ENCODE measurements at places on chromosomes 16 and 17.

DNA sequence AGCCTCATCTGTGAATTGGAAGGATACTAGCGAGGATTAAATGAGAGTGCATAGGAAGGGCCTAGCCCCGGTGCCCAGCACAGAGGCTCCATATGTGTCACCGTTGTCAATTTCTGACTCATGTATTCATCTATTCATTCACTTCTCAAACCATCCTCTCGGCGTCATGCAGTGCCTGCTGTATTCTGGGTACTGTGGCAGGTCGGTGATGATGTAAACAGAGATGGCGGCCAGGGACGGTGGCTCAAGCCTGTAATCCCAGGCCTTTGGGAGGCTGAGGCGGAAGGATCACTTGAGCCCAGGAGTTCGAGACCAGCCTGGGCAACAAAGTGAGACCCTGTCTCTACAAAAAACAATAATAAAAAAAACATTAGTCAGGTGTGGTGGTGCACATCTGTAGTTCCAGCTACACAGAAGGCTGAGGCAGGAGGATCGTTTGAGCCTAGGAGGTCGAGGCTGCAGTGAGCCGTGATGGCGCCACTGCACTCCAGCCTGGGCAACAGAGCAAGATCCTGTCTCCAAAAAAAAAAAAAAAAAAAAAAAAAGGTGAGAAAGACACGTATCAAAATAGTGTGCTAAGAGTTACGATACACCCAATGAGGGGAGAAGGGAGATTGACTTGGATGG lies 4.3 kb upstream of the PPP1R1B start:
- DNase-seq, result no peak

DNA sequence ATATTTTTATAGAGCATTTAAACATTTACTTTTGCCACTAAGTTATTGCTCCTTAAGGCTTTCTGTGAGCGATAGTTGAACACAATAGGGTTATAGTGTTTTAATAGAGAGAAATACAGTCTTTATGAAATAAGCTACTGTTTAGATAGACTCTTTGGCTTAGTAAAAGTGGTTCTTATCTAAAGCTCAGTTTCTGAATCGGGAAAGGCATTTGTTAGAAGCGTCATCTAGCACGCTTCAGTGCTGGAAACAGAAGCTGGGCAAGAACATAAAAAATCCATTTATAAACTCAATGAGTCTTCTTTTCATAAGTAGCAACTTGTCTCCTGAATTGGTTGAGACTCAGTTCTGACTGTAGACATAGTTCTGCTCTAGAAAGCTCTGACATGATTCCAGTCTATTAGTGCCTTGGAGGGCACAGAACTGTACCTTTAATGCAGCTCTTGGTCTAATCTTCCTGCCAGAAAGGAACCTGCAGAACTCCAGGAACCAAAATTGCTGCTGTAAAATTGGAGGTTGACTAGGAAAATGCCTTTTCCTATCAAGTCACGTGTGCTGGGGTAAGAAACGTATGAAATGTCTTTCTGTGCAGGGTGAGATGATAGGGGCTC lies 55.4 kb upstream of the DNAJA2 start:
- no peak for DNase-seq

- DNase-seq, result no peak
These were observed 572 bp downstream of the KSR1 start for GRCh38 chr17:27456681-27457359.

DNA sequence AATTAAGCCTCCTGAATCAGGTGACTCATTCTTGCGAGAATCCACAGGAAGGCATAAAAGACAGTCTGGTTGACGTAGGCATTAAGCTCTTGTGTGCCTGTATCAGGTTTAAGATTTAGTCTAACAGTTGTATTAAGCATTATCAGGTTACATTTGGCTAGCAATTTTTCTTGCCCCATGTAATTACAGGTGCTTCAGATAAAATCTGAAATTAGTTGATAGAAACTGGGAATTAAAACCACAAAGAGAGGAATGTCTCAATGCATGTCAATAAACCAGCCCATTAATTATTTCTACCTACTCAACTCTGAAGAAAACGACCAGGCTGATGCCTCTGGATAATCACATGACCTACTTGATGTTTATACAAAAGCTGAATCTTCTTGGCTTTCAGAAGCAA lies 217.2 kb downstream of the CA10 start:
- no peak for DNase-seq

GRCh38 chr17:3678095-3678820 lies 9.6 kb downstream of the EMC6 start:
- no peak for DNase-seq

- no peak for DNase-seq
These were observed 318.2 kb downstream of the NPIPA8 start for GRCh38 chr16:18018376-18018775.

DNA sequence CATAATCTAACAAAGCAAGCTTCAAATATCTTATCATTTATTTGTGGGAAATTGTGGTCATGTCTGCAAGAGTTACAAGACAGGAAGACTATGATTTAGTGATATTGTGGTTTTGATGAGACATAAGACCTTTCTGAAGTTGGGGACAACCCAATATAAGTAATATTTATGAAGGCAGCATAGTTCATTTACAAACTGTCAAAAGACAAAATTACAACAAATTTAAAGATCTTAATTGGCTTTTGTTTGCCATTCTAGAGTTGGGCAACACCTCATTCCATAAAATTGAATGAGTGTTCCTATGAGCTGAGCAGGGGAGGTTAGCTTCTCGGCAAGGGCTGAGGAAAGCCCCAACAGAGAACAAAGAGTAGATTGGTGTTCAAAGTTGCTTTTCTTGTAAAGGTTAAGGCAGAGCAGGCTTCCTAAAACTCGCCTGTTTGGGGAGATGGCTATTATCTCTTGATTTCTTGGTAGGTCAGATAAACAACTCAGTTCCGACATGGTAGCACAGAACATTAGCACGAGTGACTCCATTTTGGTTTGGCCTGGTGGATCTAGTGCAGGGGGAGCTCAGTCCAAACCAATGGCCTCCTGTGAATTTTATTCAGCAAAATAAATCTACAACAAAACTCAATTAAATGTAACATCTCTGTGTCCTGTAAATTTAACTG lies 10.9 kb upstream of the MMD start:
- DNase-seq, result no peak

DNA sequence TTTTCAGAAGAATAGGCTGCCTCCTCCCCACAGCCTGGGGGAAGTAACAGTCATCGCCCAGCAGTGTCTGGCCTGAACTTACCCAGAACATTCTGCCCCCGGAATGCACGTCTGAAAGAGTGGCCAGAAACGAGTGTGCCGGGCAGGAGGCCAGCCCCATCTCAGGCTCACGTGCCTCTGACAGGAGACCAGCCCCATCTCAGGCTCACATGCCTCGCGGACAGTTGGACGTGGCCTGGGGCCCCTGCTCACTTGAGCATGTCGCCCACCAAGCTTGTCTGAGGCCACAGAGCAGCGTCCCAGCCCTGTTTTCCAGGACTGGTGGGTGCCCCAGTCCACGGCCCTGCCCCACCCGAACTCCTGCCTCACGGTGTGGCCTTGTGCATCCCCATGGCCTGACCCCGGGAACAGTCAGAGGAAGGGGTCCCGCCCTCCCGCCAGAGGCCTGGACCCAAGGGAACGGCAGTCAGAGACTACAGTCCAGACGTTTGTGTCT lies 16.3 kb upstream of the CDH15 start:
- no peak for DNase-seq

- no peak for DNase-seq
These were observed at the start of gene LASP1NB for GRCh38 chr17:38925263-38925995. Gene LASP1NB, plus strand, starts transcription at chr17:38925614.

- DNase-seq, result no peak
These were observed 70.0 kb upstream of the NKD1 start for GRCh38 chr16:50478075-50478772.

DNA sequence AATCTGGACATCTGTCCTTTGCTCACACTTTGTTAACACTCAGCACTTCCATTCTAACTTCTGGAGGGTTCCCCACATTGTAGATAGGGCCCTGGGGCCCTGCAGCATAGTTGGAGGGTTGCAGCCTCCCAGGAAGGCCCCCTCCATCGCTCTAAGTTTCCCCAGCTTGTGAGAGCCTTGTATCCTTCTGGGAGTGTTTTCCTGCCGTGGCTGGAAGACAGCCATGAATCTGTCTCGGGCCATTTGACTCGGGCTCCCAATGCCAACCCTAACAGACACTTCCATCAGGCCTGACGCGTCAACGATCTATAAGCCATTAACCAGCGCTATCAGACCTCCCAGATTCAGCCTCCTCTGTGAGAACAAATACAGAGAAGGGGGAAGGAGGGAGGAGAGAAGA lies 263.7 kb upstream of the RPL38 start:
- no peak for DNase-seq

DNA sequence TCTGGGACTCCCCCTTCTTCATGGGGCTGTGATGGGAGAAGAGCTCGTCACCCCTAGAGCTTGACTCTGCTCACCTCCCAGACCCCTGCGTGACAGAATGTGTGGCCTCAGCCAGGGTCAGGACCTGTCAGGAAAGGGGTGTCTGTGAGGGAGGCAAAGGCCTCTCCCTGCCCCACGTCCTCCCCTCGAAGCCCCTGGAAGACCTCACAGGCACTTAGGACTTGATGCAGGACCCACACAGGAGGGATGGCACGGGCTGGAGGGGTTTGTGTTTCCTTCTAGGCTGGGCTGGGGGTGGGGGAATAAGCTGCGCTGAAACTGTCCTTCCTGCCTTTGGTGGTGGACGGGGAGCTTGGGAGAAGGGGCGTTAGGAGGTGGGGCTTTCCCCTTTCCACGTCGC lies 11.0 kb upstream of the CLUH start:
- no peak for DNase-seq

- no peak for DNase-seq
These were observed 26.8 kb upstream of the ELAC2 start for GRCh38 chr17:13044572-13045065.

DNA sequence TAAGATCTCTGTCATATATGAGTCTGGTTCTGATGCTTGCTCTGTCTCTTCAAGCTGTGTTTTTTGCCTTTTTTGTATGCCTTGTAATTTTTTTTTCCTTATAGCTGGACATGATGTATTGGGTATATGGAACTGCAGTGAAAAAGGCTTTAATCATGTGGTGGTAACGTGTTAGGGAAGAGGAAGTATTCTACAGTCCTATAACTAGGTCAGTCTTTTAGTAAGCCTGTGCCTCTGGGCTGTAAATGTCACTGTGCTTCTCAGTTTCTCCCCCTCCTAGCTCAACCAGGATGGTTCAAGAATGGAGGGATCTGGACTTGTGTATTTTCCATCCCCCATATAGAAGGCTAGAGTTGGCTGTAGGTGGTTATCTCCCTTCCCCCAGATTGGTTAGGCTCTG lies 202.3 kb upstream of the AXIN2 start:
- no peak for DNase-seq

GRCh38 chr16:86616906-86617305 lies 38.6 kb downstream of the FOXL1 start:
- no peak for DNase-seq

- DNase-seq, result peak; percentile 35
These were observed 898 bp downstream of the SNAI3 start for GRCh38 chr16:88685156-88686061.

DNA sequence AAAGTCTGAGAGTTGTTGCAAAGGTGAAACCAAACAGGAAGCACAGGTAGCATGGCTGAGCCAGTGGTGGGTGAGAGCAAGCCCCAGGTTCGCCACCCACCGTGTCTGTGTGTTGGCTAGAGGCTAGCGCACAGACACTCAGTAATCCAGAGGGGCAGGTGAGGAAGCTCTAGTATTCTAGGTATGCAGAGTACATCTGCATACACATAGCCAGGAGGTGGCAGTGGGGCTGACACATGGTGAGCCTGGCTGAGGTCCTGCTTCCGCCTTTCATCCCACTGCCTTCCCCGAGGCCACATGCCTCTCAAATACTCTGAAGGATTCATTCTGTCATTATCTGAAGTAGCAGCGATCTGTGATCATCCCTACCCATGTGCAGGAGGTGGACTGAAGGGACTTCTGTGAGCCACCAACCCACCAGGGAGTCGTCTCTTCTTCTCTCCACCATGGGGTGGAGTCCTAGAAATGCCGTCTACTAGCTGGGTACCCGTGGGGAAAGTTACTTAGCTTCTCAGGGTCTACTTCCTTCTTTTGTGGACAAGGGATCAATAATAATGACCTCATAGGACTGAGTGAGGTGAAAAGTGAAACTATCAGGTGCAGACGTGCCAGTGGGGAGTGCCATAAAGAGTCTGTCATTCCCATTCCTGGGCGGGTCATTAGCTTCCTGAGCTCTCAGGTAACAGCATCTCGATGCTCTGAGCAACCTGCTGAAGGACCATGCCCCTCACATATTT lies 36.0 kb upstream of the ICAM2 start:
- DNase-seq, result no peak

Measured in HEK293T (cell line).